ENCODE measurements at places on chromosomes 13 and 19. TPM values are rescaled to one million over a fixed set of nuclear protein-coding genes. Genes with fewer than 3 reads are reported as not detected.

- H3K4me1 ChIP-seq = no peaks in the 10 kb centered on the region
- no peaks in the 10 kb centered on the region for H3K27me3 ChIP-seq
- H3K4me3 ChIP-seq = no peak overlapping the region
- H3K27ac ChIP-seq = no peak overlapping the region
- DNase-seq = no peak
Observed at GRCh38 chr19:45008552-45008951, 7.3 kb downstream of the RELB start.

DNA sequence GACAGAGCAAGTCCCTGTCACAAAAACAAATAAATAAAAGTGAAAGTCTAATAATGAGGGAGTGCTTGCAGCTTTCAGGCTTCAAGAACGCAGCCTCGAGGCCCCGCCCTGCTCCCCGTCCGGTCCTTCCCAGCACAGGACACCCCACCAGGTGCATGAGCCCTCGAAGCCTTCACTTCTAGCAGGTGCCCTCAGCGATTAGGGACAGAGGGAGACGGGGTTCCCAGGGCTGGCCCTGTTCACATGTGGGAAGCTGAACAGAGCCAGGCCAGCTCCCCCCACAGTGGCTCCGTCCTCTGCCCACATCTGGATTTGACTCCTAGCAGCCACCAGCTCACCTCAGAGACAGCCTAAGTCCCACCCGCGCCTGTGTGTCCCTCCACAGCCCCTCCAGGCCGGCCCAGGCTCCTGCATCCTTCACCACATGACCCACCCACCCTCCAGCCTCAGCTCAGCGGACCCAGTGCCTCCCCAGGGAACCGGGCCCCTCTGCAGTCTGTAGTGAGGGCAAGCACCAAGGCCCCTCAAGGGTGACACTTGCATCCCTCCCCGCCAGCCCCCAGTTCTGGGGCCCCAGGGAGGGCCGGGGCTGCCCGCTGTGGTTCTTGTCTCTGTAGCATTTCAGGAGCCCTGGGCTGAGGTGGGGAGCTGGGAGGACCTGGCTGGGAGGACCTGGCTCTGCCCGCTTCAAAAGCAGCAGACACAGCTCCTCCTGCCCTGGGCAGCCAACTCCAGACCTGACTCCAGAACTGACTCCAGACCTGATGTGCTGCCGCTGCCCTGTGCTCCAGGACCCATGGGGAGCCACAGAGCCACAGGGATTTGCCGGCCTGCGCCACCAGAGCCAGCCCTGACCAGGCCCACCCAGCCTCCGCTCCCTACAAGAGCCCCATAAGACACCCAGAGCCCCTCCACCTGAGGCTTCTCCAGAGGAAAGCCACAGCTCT, 27.2 kb downstream of the GPX4 start:
- no peaks in the 10 kb centered on the region for H3K27me3 ChIP-seq
- H3K4me3 ChIP-seq = peak overlapping the region; percentile 56
- DNase-seq = no peak
- peak overlapping the region; percentile 56 for H3K27ac ChIP-seq
- H3K36me3 ChIP-seq = peaks cover 13% of the 10 kb centered on the region
- H3K4me1 ChIP-seq = peaks cover 27% of the 10 kb centered on the region

ADM5 gene
- total RNA-seq = 2.1 TPM

SERPINE3 gene
- not detected for total RNA-seq

RNF113B gene
- total RNA-seq = not detected

DNA sequence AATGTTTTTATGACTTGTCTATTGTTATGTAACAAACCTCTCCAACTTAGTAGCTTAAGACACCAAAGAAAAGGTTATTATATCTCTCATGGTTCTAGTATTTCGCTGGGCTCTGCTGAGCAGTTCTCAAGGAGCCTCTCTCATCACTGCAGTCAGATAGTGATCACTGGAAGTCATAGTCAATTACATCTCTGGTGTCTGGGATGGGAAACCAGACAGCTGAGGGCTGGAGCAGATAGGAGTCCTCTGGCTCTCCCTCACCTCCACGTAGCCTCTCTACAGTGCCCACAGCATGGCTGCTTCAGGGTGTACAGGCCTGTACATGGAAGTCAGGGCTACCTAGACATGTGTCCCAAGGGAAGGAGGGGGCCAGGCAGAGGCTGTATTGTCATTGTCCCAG, 507.5 kb downstream of the MYO16 start:
- H3K27me3 ChIP-seq = peaks cover 11% of the 10 kb centered on the region
- no peaks in the 10 kb centered on the region for H3K36me3 ChIP-seq
- no peak overlapping the region for H3K27ac ChIP-seq
- H3K4me1 ChIP-seq = no peaks in the 10 kb centered on the region
- no peak overlapping the region for H3K4me3 ChIP-seq

DNA sequence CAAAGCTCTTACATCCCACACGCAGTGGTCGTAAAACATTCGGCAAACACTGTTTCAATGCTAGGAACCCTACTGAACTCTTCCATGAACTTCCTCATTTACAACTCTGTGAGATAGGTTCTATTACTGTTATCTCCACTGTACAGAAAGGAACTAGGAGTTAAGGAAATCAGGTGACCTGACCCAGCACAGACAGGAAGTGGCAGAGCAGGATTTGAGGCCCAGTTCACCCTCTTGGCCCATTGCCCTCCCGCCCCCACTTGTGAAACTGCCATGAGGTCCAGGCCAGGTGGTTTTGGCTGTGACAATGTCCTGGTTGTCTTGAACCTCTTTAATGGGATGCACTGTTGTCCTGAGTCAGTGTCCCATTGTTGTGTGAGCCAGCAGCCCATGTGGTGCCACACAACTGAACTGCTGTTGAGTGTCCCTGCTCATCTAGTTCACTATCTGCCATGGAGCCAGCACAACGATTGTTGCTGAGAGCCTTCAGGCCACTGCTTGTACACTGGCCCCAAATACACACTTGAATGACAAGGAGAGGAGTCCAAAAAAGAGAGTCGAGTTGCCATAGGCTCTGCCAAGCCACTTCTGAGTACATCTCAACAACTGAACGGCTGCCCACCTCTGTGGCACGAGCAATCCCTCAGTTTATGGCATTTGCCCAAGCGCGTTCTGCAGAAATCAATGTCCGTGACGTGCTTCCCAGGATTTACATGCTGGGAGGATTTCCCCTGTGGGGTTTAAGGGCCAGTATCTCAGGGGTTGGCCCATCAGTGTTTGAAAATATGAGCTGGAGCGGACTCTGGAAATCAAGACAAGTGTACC, 484.6 kb downstream of the TSHZ3 start:
- peak; percentile 15 for DNase-seq
- H3K27ac ChIP-seq = no peak overlapping the region
- H3K4me1 ChIP-seq = no peaks in the 10 kb centered on the region
- H3K36me3 ChIP-seq = no peaks in the 10 kb centered on the region

DNA sequence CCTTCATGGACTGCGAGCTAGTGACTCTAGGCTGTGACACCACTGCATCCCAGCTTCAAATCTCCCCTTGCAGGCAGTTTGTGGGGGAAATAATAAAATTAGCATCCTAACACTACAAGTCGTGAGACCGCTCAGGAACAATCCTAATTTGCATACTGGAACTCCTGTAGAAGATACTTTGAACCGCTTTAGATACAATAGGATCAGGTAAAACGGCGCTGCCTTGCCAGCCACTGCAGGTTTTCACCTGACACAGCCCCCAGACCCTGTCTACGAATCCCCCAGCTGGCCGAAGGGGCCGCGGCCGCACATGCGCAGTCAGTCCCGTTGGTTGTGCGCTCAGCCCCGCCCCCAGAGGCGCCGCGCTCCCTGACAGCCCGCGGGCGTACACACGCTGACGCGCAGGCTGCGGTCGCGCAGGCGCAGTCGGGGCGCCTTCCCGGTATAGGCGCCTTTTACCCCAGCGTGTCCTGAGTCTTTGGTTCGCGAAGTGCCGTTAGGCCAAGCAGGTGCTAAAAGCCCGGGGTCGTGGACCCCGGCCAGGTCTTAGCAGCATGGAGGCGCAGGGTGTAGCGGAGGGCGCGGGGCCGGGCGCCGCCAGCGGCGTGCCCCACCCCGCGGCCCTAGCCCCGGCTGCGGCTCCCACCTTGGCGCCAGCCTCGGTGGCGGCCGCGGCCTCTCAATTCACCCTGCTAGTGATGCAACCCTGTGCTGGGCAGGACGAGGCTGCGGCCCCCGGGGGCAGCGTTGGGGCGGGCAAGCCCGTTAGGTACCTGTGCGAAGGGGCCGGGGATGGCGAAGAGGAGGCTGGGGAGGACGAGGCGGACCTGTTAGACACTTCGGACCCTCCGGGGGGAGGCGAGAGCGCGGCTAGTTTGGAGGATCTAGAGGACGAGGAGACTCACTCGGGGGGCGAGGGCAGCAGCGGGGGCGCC, at the start of gene RFXAP:
Gene RFXAP (plus strand): TSS at position 419 of the 935 bp plus-strand sequence. CDS start 136 bp downstream, at position 555.
- H3K4me1 ChIP-seq = peaks cover 10% of the 10 kb centered on the region
- H3K27me3 ChIP-seq = no peaks in the 10 kb centered on the region
- peak; percentile 76 for DNase-seq
- no peaks in the 10 kb centered on the region for H3K36me3 ChIP-seq

GRCh38 chr13:75333103-75333502, 148.9 kb downstream of the TBC1D4 start:
- peaks cover 43% of the 10 kb centered on the region for H3K4me1 ChIP-seq
- no peaks in the 10 kb centered on the region for H3K27me3 ChIP-seq
- H3K36me3 ChIP-seq = no peaks in the 10 kb centered on the region
- H3K27ac ChIP-seq = peak overlapping the region; percentile 75

- no peaks in the 10 kb centered on the region for H3K36me3 ChIP-seq
- H3K27ac ChIP-seq = peak overlapping the region; percentile 91
- no peak overlapping the region for H3K4me3 ChIP-seq
- peaks cover 14% of the 10 kb centered on the region for H3K4me1 ChIP-seq
Observed at GRCh38 chr19:4449022-4449638, 8.5 kb downstream of the UBXN6 start.

C3 gene
- 121 TPM for total RNA-seq

DNA sequence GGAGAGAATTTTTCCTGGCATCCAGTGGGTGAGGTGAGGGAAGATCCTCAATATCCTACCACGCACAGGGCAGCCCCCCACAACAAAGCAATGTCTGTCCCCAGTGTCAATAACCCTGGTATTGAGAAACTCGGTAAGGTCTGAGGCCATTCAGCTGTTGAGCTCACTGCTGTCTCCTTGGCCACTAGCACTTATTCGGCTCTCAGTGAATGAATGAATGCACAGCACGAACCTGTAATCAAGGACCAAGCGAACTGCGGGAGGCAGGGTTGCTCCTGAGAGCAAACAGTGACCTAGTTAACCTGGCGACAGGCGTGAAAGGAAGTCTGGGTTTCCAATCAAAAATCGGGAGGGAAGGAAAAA, 640 bp downstream of the ZSCAN5A start:
- DNase-seq = no peak
- peak overlapping the region; percentile 96 for H3K27ac ChIP-seq
- peaks cover 10% of the 10 kb centered on the region for H3K36me3 ChIP-seq
- no peaks in the 10 kb centered on the region for H3K27me3 ChIP-seq

OLFM2 gene
- 0.78 TPM for total RNA-seq

DNA sequence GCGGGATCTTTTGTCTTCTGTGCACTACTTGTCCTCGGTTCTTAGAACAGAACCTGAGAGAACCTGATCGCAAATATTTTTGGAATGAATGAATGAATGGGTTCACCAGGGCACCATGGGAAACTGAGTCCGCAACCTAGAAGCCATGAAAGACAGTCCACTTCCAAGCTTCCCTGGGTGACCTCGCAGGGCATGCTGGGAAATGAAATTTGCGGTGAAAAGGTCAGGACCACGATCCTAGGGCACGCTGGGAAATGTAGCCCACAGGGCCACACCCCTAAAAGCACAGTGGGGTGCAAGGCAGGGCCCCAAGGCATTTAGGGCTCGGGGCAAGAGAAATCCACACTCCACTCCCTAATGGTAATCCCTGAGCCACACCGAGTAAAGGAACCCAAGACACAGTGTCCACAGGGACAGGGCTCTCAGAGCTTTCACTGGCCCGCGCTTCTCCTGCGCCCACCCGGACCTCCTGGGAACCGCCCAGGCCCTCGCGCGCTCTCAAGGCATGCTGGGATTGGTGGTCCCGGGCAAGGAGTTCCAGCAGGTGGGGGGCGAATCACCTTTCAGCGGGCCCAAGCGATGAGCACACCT, 1.1 kb upstream of the PPP1R12C start:
- DNase-seq = peak; percentile 19
- peaks cover 37% of the 10 kb centered on the region for H3K4me1 ChIP-seq
- no peaks in the 10 kb centered on the region for H3K36me3 ChIP-seq
- no peaks in the 10 kb centered on the region for H3K27me3 ChIP-seq
- H3K4me3 ChIP-seq = peak overlapping the region; percentile 80
- peak overlapping the region; percentile 85 for H3K27ac ChIP-seq

SUCLA2 gene
- 142 TPM for total RNA-seq

- H3K36me3 ChIP-seq = no peaks in the 10 kb centered on the region
- peaks cover 6% of the 10 kb centered on the region for H3K4me1 ChIP-seq
- H3K4me3 ChIP-seq = no peak overlapping the region
- no peak overlapping the region for H3K27ac ChIP-seq
- no peak for DNase-seq
Observed at GRCh38 chr13:46097015-46097414, 7.8 kb downstream of the CPB2 start.

- peaks cover 3% of the 10 kb centered on the region for H3K36me3 ChIP-seq
- peak overlapping the region; percentile 99 for H3K27ac ChIP-seq
- H3K4me3 ChIP-seq = no peak overlapping the region
- peaks cover 53% of the 10 kb centered on the region for H3K4me1 ChIP-seq
- H3K27me3 ChIP-seq = no peaks in the 10 kb centered on the region
- DNase-seq = no peak
Observed at GRCh38 chr19:1262623-1263123, 6.5 kb upstream of the CIRBP start.

- no peak overlapping the region for H3K27ac ChIP-seq
- H3K27me3 ChIP-seq = no peaks in the 10 kb centered on the region
- H3K4me3 ChIP-seq = no peak overlapping the region
- no peaks in the 10 kb centered on the region for H3K4me1 ChIP-seq
Observed at GRCh38 chr19:23795462-23795861, 36.8 kb upstream of the ZNF681 start.

DNA sequence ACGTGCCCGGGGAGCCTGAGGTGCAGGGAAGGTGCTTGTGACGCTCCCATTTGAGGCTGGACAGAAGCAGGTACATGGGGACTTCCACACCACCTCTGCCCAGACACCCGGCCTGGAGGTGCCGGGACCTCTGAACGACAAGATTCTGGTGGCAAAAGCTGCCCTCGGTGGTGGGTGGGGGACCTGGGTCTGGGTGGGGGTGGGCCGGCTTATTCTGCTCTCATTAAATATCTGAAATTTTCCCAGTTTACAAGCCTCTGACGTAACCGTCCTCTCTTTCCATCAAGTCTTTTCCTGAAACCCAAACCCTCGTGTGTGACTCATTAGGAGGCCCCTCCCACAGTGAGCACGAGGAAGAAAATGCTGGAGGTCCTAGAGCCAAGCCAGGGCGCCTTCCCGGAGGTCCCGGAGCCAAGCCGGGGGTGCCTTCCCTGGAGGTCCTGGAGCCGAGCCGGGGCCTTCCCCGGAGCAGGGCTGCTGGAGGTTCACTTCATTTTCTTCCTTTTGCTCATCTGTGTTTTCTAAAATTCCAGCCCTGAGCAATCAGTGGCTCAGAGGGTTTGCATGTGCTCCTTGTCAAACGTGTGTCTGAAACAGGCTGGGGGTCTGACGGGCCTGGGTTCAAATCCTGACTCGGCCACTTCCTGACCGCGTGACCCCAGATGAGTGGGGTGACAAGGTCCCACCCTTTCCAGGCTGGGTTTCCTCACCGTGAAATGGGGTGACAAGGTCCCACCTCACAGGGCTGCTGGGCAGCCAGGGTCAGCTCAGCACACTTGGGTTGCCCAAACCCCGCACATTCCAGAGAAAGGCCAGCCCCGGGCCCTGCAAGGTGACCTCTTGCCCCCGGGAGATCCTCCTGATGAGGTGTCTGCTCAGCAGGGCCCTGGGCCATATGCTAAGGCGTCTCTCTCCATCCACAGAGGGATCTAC, 10.0 kb downstream of the CFD start:
- peak; percentile 64 for DNase-seq
- no peaks in the 10 kb centered on the region for H3K27me3 ChIP-seq
- H3K4me1 ChIP-seq = no peaks in the 10 kb centered on the region
- H3K4me3 ChIP-seq = no peak overlapping the region
- peak overlapping the region; percentile 52 for H3K27ac ChIP-seq
- H3K36me3 ChIP-seq = no peaks in the 10 kb centered on the region
